ENCODE measurements at places on chromosomes 11 and 22.

- no peak for DNase-seq
Observed at GRCh38 chr22:48778308-48779195, 1049.1 kb downstream of the BRD1 start.

- no peak for DNase-seq
Observed at GRCh38 chr11:86930957-86931547, 24.1 kb downstream of the FZD4 start.

DNA sequence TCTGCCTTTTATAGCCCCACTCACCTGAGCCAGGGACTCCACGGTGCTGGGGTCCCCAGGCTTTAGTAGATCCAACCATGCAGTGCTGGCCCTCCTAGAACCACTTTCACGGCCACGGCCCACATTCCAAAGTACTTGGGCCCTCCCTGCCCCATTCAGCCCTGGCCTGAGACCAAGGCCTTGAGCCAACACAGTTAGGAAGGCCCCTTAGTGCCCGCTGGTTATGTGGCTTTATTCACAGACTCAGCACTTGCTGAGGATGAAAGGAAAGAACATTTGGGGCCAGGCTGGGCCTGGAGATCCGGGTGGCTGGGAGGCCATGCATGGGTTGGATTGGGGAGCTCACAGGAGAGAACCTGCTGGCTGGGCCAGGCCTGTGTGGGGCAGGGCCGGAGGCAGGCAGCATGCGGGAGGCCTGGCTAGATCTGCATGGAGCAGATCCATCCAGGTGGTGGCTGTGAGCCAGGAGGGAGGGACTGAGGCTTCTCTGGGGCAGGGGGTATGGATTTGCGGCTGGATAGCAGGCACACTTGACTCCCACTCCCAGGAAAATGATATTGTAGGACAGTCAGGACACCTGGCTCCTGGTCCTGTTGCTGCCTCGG, 12.6 kb downstream of the CHRM1 start:
- DNase-seq, result no peak

DNA sequence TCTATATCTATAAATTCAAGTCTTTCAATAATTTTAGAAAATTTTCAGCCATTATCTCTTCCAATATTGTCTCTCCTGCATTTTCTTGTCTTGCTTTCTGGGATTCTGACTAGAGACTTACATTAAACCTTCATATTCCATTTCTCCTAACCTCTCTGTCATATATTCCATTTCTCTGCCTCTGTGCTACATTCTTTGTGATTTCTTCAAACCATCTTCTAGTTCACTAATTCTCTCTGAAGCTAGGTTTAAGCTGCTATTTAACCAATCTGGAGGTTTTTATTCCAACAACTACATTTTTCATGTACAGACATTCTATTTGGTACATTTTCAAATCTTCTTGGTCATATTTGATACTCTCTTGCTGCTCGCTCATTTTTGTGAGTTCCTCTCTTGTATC, 122.5 kb downstream of the TTC28 start:
- DNase-seq, result no peak

DNA sequence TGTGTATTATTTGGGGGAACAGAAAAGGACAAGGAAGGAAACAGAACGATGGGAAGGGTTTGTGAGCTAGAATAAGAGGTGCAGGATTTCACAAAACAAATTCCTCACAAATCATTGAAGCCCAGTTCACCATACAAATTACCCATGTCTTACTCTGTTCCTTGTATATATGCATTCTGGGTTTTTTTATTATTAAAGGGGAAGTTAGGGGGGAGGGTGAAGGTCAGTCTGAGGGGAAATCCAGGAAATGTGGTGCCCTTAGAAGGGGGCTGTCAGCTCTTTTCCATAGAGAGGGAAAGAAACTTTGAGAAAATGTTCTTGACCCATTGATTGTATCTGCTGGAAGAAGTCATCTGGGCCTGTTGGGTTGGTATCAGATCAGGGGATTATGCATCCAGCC, 90.8 kb downstream of the RNF169 start:
- DNase-seq, result no peak

GRCh38 chr11:88501541-88501940, 164.0 kb upstream of the CTSC start:
- no peak for DNase-seq

DNA sequence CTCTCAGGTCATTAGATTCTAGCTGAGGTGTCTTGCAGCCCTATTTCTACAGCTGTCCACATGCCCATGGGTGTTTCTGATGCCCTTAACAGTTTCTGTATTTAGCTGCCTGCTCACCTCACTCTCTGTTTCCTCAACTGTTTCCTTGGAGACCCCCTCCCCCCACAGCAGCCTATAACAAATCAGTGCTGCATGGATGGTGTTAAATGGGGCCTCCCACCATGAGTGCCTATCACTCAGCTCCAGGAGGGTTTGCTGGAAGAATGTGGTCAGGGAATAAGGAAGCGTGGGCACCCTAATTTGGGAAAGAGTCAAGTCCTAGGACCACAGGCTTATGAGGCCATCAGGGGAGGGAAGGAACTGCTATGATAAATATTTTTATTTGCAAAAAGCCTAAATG, 8.6 kb downstream of the KLHL35 start:
- peak; percentile 61 for DNase-seq

DNA sequence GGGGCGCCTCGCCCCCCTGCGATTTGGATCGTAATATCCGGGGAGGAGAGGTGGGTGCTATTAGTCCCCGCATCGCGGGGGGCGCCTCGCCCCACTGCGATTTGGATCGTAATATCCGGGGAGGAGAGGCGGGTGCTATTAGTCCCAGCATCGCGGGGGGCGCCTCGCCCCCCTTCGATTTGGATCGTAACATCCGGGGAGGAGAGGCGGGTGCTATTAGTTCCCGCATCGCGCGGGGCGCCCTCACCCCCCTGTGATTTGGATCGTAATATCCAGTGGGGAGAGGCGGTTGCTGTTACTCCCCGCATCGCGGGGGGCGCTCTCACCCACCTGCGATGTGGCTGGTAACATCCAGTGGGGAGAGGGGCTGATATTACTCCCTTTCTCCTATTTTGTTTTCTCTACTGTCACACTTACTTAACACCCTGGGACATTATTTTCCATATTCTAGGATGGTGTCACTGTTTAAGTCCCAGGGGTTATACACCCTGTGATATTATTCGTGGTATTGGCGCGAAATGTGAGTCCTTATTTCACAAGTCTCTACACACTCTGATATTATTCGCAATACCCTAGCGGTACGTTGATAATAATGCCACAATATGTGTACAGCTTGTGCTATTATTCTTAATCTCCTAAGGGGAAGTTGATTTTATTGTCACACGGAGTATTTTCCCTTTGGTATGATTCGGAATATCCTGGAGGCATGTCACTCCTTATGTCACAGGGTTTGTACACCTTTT, 57.8 kb upstream of the ALDH3B2 start:
- DNase-seq, result no peak

DNA sequence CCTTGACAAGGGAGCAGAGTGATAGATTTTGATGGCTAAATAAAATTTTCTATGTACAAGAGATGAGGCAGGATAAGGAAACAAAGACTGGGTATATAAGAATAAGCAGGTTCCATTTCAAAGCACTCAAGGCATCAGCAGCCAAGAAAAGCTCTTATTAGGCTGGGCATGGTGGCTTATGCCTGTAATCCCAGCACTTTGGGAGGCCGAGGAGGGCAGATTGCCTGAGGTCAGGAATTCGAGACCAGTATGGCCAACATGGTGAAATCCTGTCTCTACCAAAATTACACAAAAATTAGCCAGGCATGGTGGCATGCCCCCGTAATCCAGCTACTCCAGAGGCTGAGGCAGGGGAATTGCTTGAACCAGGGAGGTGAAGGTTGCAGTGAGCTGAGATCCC, 563.4 kb upstream of the CCDC179 start:
- DNase-seq, result no peak

GRCh38 chr11:117538263-117539135, 210.8 kb downstream of the CEP164 start:
- peak; percentile 27 for DNase-seq

DNA sequence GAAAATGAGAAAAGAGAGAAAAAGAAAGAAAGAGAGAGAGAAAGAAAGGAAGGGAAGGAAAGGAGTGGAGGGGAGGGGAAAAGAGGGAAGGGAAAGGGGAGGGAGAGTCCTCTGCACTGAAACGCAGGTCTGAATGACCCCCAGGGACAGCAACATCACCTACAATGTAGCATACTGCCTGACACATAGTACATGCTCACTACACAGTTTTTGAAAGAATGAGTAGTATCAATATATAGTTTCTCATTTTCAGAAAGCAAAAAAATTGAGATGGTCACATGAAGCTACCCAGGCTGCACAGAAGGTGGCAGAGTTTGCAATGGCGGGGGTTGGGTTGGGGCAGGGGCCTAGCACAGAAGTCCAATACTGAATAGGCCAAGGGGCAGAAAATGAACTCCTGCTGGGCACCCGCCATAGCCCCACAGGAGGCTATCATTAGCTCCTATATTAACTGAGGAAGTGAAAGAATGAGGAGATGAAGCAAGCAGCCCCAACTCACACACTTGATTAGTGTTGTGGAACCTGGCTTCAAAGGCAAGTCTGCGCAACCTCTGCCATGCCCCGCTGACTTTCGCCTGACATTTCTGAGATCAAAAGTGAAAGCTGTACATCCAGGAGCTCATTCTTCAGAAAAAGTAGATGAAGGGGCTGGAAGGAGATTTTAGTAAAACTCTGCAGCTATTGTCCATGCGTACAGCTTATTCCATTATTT, 241.2 kb upstream of the SYN3 start:
- DNase-seq, result no peak

DNA sequence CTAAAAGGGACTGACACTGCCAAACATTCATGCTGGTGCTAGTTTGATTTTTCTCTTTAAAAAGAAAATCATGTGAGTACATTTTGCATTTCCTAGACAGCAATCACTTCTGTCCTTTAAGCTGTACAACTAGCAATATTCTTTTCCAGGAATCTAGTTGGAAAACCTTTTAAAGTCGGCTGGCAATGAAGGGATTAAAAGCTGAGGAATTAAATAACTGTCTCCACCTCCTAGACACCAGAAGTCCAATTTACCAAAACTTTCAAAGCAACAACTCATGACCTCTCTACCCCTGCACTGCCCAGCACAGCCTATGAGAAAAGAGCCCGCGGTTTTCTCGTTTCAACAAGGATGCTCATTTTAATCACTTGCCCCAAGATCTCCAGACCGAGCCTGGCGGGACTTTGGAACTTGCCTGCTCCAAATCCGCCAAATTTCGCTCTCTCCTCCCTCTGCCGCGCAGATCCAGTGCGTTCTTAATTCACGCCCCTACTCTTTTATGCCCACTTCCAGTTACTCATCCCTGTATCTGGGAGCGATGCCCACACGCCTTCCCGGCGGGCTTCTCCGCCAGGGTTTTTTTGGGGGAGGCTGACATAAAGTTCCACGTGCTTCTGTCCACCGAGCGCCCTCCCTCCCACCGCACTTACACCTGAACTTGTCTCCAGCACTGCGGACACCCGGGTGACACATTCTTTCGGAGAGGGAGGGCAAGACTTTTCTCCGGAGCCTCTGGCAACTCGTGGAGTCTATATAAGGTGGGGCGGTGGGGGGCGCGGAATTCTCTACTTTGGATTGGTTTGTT, 2.5 kb downstream of the MPPED2 start:
- no peak for DNase-seq

DNA sequence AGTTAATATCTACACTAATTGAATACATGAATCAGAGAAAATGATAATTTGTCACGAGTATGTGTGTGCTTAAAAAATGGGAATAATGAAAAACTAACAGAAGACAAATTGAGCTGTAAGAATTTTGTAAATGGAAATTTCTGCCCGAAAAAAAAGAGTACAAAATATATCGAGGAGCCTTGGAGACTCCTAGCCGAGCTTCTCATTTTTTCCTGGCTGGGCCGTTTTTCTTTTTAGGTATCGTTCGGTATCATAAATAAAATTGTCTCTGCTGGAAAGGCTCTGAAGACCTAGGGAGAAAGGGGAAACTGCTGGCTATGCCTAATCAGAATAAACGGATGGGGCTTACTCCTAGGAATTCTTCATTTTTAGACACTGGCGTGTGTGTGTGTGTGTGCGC, 227.2 kb upstream of the RAG2 start:
- no peak for DNase-seq

GRCh38 chr11:107859459-107860239, 1.1 kb upstream of the SLC35F2 start:
- no peak for DNase-seq

All from neuronal stem cell (in vitro differentiated cells).